ENCODE measurements at places on chromosomes 7 and 10.
A peak's percentile ranks its signal among the peaks of the same experiment; 100 is the strongest.

DNA sequence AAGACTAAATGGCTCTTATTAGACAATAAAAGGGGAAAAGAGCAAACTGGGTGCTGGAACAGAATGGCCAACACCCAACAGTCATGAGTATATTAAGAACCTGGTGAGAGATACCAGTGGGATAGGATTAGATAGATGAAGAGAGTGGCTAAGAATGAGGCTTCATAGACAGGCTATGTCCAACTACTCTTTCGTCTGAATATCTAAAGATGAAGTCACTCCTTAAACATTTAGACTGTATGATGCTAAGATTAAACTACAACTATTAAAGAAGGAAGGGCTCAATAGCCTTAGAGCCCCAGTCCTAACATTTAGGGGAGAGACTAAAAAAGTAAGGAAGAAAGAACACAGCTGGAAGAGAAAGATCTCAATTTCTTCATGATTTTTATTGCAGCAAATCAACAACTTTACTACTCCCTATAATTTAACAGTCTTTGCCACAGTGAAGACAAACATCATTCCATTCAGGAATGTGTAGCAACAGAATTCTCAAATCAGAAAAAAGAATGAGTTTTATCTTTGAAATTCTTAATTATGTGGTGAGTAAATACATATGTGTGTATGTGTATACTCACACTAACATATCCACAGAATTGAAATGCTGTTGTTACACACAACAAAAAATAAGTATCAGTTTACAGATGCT, 45.6 kb downstream of the CACNA2D1 start:
- no peak for DNase-seq

DNA sequence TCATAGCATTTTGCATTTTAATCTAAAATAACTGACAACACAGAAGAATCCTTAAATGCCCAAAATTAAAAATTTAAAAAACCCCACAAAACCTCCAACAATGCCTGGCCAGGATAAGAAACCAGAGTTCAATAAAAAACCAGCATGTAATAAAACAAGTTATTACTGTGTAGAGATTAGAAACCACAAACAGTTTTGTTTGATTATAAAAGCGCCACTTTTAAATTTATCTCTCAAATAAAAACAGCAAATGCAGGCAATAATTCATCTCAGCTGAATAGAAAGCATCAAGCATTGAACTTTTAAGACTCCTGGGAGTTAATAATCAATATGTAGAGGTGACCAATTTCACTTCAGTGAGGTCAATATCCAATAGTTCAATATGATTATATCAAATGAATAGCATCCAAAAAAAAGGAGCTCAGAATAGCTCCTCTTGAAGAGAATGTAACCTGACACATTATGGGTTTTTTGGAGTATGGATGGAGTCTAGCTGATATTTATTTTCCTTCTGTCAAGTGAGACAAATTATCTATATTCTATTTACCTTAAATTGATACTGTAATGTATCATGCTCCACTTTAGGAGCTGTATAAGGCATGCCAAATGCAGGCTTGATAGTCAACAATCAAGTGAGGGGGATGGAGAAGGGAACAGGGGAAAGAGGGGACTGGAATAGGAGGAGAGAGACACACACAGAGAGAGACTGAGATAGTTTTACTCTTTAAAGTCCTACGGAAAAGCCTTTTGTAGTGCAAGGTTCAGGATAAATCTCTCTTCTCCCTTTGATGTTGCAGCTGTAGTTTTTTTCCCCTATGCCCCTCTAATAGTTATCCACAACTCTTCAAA, 130.9 kb downstream of the RSU1 start:
- no peak for DNase-seq

GRCh38 chr10:98344589-98345038, 70.4 kb downstream of the PYROXD2 start:
- DNase-seq = peak; percentile 86

DNA sequence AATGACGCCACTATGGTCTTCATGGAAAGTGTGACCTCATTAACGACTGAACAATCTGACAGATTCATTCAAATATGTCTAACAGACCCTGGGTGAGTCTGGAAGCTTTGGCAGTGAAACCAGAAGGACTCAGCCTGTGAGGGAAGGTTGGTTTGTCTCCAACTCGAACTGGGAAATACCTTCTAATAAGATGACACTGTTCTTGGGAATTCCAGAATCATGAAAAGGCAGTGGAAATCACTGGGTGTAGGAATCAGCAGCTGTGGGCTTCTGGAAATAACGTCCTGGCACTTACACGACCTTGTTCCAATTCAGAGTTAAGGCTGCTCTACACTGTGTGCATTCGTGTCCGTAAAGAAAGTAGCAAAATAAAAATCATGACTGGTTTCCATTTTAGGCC, 75.1 kb downstream of the DGKI start:
- no peak for DNase-seq

GRCh38 chr7:89072081-89072480, 276.5 kb upstream of the TEX47 start:
- DNase-seq = no peak

DNA sequence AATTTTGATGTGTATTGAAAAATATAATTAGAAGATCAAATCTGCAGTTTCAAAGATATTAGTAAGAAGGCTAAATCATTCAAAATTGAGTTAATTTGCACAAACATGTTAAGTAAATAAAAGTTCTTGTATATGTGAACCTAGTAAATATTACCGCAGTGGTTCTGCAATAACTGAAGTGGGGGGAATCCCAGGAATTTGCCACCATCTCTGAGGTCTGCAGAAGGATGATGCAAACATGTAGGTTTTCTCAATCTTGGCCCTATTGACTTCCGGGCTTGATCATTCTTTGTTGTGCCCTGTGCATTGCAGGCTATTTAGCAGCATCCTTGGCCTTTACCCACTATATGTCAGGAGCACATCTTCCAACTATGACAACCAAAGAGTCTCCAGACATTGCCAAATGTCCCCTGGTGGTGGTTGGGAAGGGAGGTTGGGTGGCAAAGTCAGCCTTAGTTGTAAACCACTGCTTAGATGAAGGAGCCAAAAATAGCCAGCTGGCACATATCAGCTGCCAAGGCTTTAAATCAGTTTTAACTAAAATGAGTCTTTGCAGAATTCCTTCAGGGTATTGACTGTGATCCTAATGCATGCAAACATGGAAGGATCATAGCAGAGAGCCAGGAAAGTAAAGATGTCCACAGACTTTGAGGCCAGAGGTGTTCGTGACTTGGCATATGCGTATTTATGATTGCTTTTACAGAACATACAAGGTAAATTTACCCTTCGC, 146.3 kb downstream of the TRIL start:
- DNase-seq = no peak

DNA sequence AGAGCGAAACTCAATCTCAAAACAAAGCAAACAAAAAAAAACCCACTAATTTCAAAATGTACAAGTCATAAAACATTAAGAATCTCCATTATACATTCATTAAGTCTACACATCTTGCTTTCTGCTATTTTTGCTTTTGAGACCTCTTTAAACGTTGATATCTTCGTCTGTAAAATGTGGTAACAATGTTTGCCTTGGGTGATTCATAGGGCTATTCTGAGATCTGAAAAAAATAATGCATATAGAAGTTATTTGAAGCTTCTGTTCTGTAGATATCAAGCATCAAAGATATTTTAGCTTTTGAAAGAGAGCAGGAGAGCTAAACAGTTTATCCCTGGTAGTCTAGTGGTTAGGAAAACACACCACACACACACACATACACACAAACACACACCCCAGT, 158.1 kb upstream of the PLXDC2 start:
- no peak for DNase-seq

DNA sequence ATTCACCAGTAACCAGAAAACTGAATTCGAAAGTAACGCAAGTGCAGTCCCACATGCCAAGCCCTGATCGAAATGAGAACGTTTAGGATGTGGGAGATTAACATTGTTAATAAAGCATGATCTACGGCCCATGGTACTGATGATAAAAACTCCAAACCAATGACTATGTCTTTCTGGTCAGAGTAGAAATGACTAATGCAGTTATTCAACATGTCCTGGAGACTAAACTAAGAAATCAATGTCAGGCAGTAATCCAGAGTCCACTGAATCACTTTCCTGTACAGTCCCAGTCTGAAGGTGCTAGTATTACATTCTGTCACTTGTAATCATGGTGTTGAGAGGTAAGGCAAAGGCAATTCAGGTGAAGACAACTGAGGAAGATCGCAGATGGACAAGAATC, 14.4 kb downstream of the NPSR1 start:
- peak; percentile 25 for DNase-seq

DNA sequence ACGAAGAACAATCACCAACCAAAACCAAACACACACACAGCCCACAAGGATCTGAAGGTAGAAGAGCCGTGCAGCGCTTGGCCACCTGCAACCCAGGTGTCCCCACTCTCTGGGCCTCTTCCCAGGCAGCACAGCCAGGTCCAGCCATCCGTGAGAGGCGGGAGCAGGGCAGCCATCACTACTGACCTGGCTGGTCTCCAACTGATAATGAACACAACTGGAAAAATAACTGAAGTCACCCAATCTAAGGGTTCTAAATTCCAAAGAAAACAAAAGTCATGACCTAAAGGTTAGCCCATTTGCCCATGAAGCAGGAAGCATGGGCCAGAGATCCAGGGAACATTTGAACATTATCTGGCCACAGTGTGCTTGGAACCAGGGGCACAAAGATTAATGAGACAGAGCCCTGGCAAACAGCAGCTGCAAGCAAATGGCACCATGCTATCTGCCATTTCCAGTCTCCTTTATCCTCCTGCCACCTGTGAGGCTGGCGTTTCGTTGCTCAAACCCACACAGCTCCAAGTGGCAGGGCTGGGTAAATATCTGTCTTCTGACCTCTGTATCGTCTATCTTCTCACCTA, 207.9 kb downstream of the TNS3 start:
- peak; percentile 23 for DNase-seq

Data from endothelial cell of umbilical vein (primary cell).